ENCODE measurements at places on chromosomes 16 and 17.
A peak's percentile ranks its signal among the peaks of the same experiment; 100 is the strongest.

DNA sequence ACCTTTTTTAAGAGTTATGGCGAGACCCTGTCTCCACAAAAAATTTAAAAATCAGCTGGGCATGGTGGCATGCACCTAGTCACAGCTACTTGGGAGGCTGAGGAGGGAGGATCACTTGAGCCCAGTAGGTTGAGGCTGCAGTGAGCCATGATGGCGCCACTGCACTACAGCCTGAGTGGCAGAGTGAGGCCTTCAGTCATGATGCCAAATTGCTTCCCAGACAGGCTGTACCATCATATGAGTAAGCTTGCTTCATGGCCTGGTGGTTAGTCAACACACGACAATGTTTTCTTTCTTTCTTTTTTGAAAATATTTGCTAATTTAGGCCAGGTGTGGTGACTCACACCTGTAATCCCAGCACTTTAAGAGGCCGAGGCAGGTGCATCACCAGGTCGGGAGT is 12.5 kb downstream of the NTAN1 start:
- no peak for DNase-seq

- peak; percentile 92 for DNase-seq
Measured at GRCh38 chr17:44708401-44709263, at the start of gene DBF4B. Gene DBF4B (plus strand): TSS chr17:44708665. CDS start chr17:44708821, 156 bp downstream.

- no peak for DNase-seq
Measured at GRCh38 chr16:65523283-65523944, 401.6 kb upstream of the CDH11 start.

DNA sequence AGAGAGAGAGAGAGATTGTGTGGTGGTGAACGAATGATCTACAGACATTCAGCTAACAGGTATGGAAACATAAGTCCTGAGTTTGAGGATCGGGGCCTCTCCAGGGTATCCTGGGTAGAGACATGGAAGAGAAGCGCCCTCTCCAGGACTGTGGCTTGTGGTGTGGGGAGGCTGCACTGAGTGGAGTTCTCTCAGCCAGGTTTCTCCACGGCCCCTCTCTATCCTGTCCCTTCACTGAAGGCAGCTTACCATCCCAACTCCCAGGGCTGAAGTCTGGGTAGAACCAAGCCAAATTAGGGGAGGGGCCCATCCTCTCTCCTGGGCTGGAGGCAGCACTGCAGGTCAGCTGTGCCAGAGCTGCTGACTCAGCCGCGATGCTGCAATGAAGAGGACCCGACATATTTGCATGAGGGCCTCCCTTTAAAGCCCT is 6.2 kb downstream of the C1QL1 start:
- DNase-seq, result no peak

DNA sequence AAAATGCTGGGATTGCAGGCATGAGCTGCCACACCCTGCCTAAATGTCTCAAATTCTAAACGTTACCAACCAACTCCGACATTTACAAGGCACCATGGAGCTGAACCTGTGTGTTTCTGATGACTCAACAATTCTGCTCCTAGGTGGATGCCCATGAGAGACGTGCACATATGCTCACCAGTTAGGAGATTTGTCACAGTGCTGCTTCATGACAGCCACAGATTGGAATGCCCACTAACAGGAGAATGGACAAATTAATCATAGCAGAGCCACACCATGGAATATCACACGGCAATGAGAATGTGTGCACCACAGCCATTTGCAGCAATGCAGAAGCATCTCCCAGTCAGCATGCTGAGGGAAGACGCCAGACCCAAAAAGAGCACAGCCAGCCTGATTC is 8.0 kb upstream of the KCNG4 start:
- no peak for DNase-seq

- DNase-seq, result no peak
Measured at GRCh38 chr17:61611323-61611722, 20.3 kb upstream of the NACA2 start.

GRCh38 chr16:55136356-55137150 is 187.4 kb upstream of the IRX6 start:
- no peak for DNase-seq

GRCh38 chr16:85286951-85287814 is 174.9 kb upstream of the CIBAR2 start:
- DNase-seq, result no peak

All from Jurkat, Clone E6-1 (cell line).